Psoas muscle (tissue), 8 donors: ENCODE measurements at places on chromosomes 5 and 9.

- no peak for DNase-seq
These were observed 325.0 kb downstream of the EDIL3 start for GRCh38 chr5:84059672-84060071.

DNA sequence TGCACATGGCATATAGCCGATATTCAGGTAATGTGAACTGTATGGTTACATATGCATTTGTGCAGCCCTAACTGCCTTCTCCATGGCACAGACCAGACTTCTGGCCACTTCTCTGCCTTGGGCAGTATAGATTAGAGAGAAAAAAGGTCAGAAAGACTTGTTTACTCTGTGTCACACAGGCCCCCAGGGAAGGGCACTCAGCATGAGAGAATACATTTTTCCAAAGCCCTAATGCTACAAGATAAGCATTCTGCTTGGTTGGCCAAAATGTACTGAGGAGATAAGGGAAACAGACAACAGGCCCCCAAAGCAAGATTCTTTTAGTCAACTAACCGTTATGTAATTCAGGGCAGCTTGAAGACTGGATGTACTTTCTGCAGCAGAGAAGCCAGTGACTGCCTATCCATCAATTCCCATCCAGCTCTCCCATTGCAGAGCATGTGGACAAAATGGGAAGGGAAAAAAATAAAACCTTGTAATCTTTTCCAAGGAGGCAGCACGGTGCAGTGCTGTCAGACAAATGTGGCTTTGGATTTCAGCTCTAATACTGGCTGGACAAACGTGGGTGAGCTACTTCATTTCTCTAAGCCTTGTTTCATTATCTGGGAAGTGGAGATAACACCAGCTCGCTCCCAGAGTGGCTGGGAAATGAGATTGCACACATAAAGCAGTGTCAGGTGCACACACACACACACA, 205.9 kb downstream of the NSG2 start:
- no peak for DNase-seq

- DNase-seq: no peak
These were observed 41.1 kb downstream of the XRCC4 start for GRCh38 chr5:83118471-83118870.

- no peak for DNase-seq
These were observed 235.1 kb upstream of the ANKH start for GRCh38 chr5:15106530-15107283.

- DNase-seq: no peak
These were observed 20.2 kb downstream of the SH3GLB2 start for GRCh38 chr9:129007766-129008468.

- no peak for DNase-seq
These were observed 39.4 kb downstream of the KLHL3 start for GRCh38 chr5:137696481-137696880.

DNA sequence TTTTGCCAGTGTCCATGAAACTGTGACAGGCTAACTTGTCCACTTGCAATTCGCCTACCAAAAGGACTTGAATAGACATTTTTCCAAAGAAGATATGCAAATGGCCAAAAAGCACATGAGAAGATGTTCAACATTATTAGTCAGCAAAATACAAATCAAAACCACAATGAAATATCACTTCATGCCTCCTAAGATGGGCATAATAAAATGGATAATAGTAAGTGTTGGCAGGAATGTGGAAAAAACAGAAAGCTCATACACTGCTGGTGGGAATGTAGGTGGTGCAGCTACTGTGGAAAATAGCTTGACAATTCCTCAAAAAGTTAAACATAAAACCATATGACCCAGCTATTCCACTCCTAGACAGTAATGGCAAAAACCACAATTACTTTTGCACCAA, 7.9 kb downstream of the DTWD2 start:
- DNase-seq: no peak

- DNase-seq: no peak
These were observed 313.6 kb upstream of the CD180 start for GRCh38 chr5:67510204-67510603.
